ENCODE measurements at places on chromosomes 13 and 19. TPM values are rescaled to one million over a fixed set of nuclear protein-coding genes. Genes with fewer than 3 reads are reported as not detected.

GRCh38 chr13:75724752-75725517 is 88.8 kb downstream of the LMO7 start:
- H3K27ac ChIP-seq = no peak overlapping the region
- no peaks in the 10 kb centered on the region for H3K27me3 ChIP-seq
- H3K4me1 ChIP-seq = peaks cover 3% of the 10 kb centered on the region
- no peak overlapping the region for H3K4me3 ChIP-seq
- no peaks in the 10 kb centered on the region for H3K36me3 ChIP-seq

GRCh38 chr13:30652746-30653386 is 35.1 kb downstream of the USPL1 start:
- no peak overlapping the region for H3K4me3 ChIP-seq
- no peaks in the 10 kb centered on the region for H3K27me3 ChIP-seq
- DNase-seq = no peak
- peaks cover 18% of the 10 kb centered on the region for H3K36me3 ChIP-seq
- peak overlapping the region; percentile 48 for H3K27ac ChIP-seq

DNA sequence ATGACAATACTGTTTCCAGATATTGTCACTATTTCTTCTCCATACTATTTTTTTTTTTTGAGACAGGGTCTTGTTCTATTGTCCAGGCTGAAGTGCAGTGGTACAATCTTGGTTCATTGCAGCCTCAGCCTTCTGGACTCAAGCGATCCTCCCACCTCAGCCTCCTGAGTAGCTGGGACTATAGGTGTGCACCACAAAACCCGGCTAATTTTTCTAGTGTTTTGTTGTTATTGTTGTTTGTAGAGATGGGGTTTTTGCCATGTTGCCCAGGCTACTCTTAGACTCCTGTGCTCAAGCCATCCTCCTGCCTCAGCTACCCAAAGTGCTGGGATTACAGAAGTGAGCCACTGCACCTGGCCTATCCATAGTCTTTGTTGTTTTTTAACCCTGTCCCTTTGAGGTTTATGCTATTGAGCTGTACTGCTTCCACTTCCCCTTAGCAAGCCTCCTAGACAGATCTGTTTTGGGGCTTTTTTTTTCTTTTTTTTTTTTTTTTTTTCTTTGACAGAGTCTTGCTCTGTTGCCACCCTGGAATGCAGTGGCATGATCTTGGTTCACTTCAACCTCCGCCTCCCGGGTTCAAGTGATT is 27.6 kb upstream of the MAP3K10 start:
- DNase-seq = no peak
- H3K27me3 ChIP-seq = peaks cover 6% of the 10 kb centered on the region
- peaks cover 6% of the 10 kb centered on the region for H3K4me1 ChIP-seq
- H3K27ac ChIP-seq = peak overlapping the region; percentile 56
- H3K4me3 ChIP-seq = no peak overlapping the region
- no peaks in the 10 kb centered on the region for H3K36me3 ChIP-seq

DNA sequence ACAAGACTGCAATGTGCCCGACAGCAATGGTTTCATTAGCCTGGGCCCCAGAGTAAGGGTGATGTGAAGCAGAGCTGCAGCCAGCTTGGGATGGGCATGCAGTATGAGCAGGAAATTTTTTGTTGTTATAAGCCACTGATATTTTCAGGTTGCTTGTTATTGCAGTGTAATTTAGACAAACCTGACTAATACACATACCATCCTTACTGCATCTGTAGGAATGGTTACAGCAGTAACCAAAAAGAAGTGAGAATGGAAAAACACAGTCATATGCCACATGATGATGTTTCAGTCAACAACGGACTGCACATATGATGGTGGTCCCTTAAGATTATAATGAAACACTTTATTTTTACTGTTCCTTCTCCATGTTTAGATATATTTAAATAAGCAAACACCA is 8.6 kb upstream of the POMP start:
- H3K4me3 ChIP-seq = no peak overlapping the region
- H3K27me3 ChIP-seq = no peaks in the 10 kb centered on the region
- H3K4me1 ChIP-seq = peaks cover 3% of the 10 kb centered on the region
- no peak for DNase-seq

GRCh38 chr13:111384441-111385182 is 64.2 kb downstream of the TEX29 start:
- H3K27ac ChIP-seq = peak overlapping the region; percentile 90
- H3K36me3 ChIP-seq = peaks cover 2% of the 10 kb centered on the region
- no peak for DNase-seq
- peaks cover 25% of the 10 kb centered on the region for H3K4me1 ChIP-seq
- peak overlapping the region; percentile 64 for H3K4me3 ChIP-seq
- H3K27me3 ChIP-seq = peaks cover 49% of the 10 kb centered on the region

The ZNF324B gene
- total RNA-seq = 8.6 TPM

- peaks cover 6% of the 10 kb centered on the region for H3K4me1 ChIP-seq
- no peak for DNase-seq
- no peak overlapping the region for H3K4me3 ChIP-seq
- H3K27ac ChIP-seq = no peak overlapping the region
- H3K27me3 ChIP-seq = no peaks in the 10 kb centered on the region
- H3K36me3 ChIP-seq = peaks cover 11% of the 10 kb centered on the region
Observed at GRCh38 chr19:46674416-46675178, 13.6 kb upstream of the DACT3 start.

DNA sequence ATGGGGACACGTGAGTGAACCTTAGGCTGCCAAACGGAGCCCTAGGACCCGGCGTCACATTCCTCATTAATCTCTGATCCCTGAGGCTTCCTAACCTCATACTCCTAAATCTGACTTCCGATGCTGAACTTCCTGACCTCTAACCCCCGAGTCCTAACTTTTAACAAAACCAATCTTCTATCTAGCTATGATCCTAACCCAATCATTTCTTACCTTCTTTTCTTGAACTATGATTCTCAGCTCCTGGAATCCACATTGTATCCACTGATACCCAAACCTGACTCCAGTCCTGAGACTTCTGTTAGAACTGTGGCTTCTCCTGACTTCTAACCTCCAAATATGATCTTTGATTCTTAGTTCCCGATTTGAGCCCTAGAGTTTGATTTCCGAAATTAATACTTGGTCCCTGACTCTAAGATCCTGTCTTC is 447 bp downstream of the NFKBIB start:
- H3K36me3 ChIP-seq = peaks cover 10% of the 10 kb centered on the region
- H3K4me1 ChIP-seq = peaks cover 42% of the 10 kb centered on the region
- H3K27ac ChIP-seq = peak overlapping the region; percentile 97

DNA sequence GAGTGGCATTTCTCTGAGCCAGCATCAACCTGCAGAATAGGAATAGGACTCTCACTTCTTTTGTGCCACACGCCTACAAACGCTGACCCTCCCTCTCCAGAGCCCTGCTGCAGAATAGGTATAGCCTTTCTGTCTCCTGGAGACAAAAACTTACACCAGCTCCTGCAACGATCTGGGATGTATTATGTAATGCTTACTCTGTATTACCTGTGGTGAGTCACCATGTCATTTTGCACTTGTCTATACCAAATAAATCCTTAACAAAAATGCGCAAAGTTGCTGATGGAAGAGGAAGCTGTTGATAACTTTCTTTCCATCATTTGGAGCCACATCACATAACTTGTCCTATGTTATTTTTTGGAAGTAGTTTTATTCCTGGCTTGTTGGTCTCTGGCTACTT is 155.8 kb upstream of the FNDC3A start:
- H3K27ac ChIP-seq = no peak overlapping the region
- no peaks in the 10 kb centered on the region for H3K36me3 ChIP-seq
- no peak overlapping the region for H3K4me3 ChIP-seq
- peaks cover 16% of the 10 kb centered on the region for H3K4me1 ChIP-seq
- H3K27me3 ChIP-seq = no peaks in the 10 kb centered on the region

The ZNF285 gene
- not detected for total RNA-seq

- H3K4me1 ChIP-seq = no peaks in the 10 kb centered on the region
- no peaks in the 10 kb centered on the region for H3K36me3 ChIP-seq
- H3K27me3 ChIP-seq = peaks cover 14% of the 10 kb centered on the region
- no peak for DNase-seq
- no peak overlapping the region for H3K4me3 ChIP-seq
Observed at GRCh38 chr13:59416561-59416960, 747.2 kb downstream of the DIAPH3 start.

DNA sequence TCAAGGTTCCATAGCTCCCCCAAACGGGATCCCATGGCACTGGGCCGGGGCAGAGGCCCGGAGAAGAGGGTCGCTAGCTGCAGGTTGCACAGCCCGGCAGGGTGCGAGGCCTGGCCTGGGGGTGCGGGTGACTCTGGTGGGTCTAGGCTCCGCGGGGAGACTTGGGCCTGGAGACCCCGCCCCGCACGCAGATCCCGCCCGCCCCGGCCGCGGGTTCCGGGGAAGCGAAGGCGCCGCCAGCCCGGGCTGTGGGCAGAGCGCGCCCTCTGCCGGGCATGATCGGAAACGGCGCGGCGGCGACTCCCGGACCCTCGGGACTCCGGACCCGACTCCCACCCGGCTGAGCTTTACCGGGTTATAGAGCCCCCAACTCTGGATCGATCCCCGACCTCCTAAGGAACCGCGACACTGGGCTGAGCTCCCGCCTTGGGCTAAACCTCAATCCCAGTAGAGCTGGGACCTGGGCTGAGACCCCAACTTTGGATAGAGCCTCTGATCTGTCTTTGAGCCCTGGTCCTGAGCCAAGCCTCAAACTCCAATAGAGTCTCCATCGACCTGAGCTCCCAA is 3.1 kb upstream of the TNFAIP8L1 start:
- H3K27ac ChIP-seq = peak overlapping the region; percentile 100
- peak overlapping the region; percentile 62 for H3K4me3 ChIP-seq
- H3K36me3 ChIP-seq = no peaks in the 10 kb centered on the region
- H3K4me1 ChIP-seq = peaks cover 21% of the 10 kb centered on the region
- no peaks in the 10 kb centered on the region for H3K27me3 ChIP-seq

The CATSPERD gene
- not detected for total RNA-seq

The NLRP4 gene
- total RNA-seq = not detected

Measured in T-helper 17 cell (primary cell).